Activated naive CD8-positive, alpha-beta T cell treated with anti-CD3 and anti-CD28 coated beads, Interleukin-2, amount 10 ng/mL, durations not matched to agents 7 days and 5 days (primary cell): ENCODE measurements at places on chromosomes 4 and X. TPM values are rescaled to one million over a fixed set of nuclear protein-coding genes. Genes with fewer than 3 reads are reported as not detected.

DNA sequence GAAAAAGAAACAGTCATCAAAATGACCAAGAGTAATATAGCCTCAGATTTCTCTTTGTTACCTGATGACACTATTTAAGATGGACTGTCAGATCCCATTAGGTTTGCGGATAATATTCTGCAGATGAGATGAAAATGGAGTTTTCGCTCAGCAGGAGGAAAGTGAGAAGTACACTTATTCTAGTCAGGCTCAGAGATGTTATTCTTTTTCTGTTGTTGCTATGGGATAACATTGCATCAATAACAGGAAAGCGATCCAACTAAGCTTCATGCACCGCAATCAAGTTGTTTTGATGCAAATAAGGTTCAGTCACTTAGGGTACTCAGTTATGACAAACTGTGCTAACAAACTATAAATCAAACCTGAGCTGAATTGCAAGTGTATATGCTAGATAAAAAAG lies 415.0 kb downstream of the CCSER1 start:
- DNase-seq: no peak

ATOH1 gene
- total RNA-seq: not detected

TXK gene
- total RNA-seq: 66.8 TPM

TCP11X2 gene
- total RNA-seq: not detected

- DNase-seq: no peak
Measured at GRCh38 chr4:155248002-155248896, 39.8 kb downstream of the NPY2R start.

GAGE13 gene
- not detected for total RNA-seq

GRCh38 chrX:48938721-48939425 lies 18.5 kb downstream of the OTUD5 start:
- peak; percentile 56 for DNase-seq

- no peak for DNase-seq
Measured at GRCh38 chrX:1165535-1166196, 46.8 kb downstream of the CRLF2 start.

GAGE2A gene
- not detected for total RNA-seq

- DNase-seq: no peak
Measured at GRCh38 chrX:44989995-44990770, 117.2 kb downstream of the KDM6A start.

DNA sequence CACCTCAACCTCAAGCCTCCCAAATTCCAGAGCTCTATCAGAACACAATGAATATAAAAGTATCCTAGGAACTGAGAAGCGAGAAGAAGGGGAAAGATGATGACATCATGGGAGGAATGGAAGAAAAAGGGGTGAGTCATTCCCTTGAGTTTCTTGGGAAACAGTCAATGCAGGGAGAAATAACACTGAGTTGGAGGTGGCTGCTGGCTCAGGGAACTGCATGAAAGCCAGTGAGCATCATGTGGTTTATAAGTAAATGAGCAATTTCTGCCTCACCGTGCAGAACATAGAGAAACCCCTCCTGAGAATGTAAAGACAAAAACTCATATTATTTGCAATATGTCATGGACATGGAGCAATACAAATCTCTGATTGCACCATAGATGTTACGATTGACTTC lies 73.3 kb downstream of the SHOX start:
- no peak for DNase-seq

DNA sequence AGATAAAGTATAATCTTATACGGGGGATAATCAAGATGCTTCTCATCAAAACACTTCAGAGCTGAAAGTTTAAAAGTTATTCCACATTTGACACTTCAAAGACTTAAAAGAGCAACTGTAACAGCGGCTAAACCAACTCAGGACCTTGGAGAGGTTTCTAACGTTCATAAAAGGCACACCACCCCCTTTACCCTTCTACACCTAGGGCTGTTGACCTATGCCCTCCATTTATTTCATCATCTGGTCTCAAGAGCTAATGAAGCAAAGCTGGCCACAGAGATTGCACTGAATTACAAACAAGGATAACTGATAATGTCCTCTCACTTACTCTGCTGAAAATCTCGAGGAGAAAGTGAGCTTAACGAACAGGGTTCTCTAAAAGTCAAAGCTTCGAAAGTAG lies 1.1 kb upstream of the RPS6KA6 start:
- no peak for DNase-seq

CAMK2D gene
- total RNA-seq: 35.5 TPM

- no peak for DNase-seq
Measured at GRCh38 chrX:8755116-8755515, 23.2 kb upstream of the ANOS1 start.

GRCh38 chr4:139458999-139459398 lies 5.1 kb downstream of the RAB33B start:
- DNase-seq: no peak

- DNase-seq: no peak
Measured at GRCh38 chr4:78687818-78688217, 88.3 kb upstream of the BMP2K start.

- DNase-seq: no peak
Measured at GRCh38 chr4:83504996-83505395, 20.1 kb upstream of the ABRAXAS1 start.

DNA sequence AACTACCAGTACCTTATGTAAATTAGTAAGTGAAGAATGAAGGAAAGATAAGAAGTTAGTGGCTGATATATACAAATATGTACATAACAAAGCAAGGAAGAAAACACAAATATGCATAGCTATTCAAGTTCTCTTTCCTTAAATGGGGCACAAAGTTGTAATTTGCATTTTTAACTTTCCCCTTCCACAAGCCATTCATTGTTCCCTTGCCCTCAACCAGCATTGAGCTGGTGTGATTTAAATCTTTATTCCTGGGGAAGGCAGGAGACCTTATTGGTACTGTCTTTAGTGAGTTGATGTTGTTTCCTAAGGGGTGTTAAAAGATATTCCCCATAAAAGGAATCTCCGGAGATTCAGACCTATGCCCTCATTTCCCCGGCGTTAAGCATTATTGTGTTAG lies 735.3 kb downstream of the PCDH18 start:
- DNase-seq: no peak

GPM6B gene
- total RNA-seq: not detected

ADGRL3 gene
- not detected for total RNA-seq

MAMLD1 gene
- total RNA-seq: 1.6 TPM

DNA sequence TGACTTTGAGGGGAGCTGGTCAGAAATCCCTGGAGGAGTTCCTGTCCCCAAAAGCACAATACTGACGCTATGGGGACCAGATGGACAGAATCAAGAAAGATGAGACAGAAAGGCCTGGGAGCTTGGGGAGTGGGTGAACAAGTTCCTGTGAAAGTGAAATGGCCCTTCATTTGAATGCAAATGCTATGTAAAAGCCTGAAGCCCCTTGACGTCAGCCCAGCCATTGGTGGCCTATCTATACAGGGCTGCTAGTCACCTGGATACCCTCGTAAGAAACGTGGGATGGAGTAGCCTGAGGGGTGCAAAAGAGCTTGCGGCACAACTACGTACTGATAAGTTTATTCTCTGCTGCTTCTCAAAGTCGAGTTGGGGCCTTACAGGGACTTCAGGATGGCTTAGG lies at the start of gene CDX4:
Gene CDX4 (plus strand): TSS at position 223 of the 400 bp plus-strand sequence. CDS start 201 bp downstream, outside the sequence.
- no peak for DNase-seq

GRCh38 chrX:151984902-151985301 lies 10.4 kb upstream of the GABRE start:
- DNase-seq: no peak

- no peak for DNase-seq
Measured at GRCh38 chrX:38271154-38271716, 50.6 kb upstream of the SRPX start.

SCFD2 gene
- total RNA-seq: 18.1 TPM

- DNase-seq: no peak
Measured at GRCh38 chr4:171473155-171473554, 340.0 kb upstream of the GALNTL6 start.

DNA sequence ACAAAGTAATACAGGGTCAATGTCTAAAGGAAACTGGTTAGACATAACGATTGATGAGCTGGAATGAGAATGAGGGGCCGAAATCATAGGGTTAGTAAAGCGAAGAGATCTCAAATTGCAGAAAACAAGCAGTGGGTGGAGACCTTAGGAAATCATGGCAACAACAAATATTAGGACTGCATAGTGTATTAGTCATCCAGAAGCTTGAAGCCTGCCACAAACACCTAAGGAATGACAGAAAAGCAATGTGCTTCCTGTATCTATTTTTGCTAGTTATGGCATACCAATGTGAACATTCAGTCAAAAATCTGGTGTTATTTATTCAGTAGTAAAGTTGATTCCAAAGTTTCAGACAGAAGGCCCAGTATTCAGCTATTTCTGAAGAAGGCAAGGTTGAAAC lies 410.9 kb upstream of the CT83 start:
- DNase-seq: no peak

CORIN gene
- 0.39 TPM for total RNA-seq

NWD2 gene
- total RNA-seq: not detected

GRCh38 chrX:138847930-138848329 lies 136.4 kb upstream of the FGF13 start:
- no peak for DNase-seq

GRCh38 chr4:180285796-180286195 lies 1957.4 kb upstream of the TENM3 start:
- DNase-seq: no peak

GRCh38 chrX:113059714-113060113 lies 219.1 kb upstream of the AMOT start:
- no peak for DNase-seq

BEX2 gene
- total RNA-seq: 15.7 TPM

- no peak for DNase-seq
Measured at GRCh38 chrX:104135677-104136076, 21.1 kb downstream of the SLC25A53 start.

OPRPN gene
- total RNA-seq: not detected

DNA sequence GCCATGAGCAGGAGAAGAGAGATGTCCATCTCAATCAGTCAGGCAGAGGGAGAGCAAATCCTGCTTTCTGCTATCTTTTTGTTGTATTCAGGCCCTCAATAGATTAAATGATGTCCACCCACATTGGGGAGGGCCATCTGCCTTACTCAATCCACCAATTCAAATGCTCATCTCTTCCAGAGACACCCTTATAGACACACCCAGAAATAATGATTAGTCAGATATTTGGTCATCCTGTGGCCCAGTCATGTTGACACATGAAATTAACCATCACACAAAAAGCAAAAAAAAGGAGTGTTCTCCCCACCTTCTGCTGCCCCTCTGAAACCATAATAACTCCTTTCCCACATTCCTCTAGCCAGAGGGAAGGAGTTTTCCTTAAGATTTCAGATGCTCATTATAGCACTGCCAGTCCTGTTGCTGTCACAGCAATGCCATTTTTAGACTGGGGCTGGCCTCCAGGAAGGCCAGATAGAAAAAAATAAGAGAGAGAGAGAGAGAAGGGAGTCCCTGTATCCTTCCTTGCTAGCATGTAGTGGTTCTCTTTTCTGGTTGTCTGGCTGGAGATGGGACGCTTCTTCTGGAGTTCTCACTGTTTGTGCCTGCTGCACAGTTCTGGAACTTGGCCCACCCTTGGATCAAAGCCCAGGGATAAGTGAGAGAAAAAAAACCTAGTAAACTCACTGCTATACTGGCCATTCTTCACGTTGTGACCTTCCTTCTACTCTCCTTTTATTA lies 177.7 kb downstream of the RBM46 start:
- no peak for DNase-seq

DNA sequence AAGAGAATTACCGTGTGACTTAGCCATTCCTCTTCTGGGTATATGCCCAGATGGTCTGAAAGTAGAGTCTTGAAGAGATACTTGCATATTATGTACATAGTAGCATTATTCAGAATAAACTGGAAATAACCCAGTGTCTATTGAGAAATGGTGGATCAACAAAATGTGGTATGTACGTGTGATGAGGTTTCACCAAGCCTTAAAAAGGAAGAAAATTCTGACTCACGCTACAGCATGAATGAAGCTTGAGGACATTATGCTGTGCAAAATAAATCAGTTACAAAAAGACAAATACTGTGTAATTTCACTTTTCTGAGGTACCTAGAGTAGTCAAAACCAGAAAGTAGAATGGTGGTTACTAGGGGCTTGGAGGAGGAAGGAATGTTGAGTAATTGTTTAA lies 37.3 kb downstream of the GBA3 start:
- DNase-seq: no peak

GRCh38 chrX:97846228-97846627 lies 962.5 kb downstream of the RPA4 start:
- DNase-seq: no peak
